ENCODE measurements at places on chromosomes 12 and 14.

GRCh38 chr12:63888908-63889635, 44.6 kb downstream of the SRGAP1 start:
- no peak for DNase-seq

DNA sequence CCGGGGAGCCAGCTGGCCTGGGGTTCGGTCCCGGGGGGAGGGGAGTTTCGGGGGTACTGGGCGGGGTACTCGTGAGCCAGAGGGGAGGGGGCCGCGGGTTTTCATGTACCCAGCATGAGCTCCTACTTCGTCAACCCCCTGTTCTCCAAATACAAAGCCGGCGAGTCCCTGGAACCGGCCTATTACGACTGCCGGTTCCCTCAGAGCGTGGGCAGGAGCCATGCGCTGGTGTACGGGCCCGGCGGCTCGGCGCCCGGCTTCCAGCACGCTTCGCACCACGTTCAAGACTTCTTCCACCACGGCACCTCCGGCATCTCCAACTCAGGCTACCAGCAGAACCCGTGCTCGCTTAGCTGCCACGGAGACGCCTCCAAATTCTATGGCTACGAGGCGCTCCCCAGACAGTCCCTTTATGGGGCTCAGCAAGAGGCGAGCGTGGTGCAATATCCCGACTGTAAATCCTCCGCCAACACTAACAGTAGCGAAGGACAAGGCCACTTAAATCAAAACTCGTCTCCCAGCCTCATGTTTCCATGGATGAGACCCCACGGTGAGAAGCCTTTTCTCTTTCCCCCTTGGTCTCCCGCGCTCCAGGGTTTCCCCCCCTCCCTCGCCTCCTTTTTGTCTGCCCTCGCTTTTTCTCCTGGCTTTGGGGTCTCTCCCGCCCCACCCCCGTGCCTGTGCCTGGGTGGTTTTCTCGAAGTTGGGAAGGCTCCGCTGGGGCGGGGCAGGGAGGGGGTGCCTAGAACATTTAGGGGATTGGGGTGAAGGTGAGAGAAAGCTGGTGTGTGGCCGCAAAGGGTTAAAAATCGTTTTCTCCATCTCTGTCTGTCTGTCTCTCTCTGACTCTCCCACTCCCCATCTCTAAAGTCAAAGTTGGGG, 627 bp downstream of the HOXC8 start:
- no peak for DNase-seq

DNA sequence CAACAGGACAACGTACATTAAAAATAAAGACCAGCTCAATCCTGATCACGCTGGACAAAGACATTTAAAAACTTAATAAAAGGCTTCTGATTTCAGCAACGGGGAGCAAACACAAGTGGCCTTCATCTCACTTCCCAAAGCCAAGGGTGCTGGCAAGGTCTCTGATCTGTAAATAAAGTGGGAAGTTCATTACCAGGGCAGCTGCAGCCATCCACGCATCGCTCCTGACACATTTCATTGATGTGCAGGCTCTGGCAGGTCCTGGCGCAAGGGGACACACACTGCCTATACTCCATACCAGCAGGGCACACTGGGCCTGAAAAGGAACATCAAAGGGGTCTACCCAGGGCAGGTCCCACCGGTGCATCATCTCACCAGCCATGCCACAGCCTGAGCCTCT, 51.0 kb downstream of the VWF start:
- DNase-seq: no peak

DNA sequence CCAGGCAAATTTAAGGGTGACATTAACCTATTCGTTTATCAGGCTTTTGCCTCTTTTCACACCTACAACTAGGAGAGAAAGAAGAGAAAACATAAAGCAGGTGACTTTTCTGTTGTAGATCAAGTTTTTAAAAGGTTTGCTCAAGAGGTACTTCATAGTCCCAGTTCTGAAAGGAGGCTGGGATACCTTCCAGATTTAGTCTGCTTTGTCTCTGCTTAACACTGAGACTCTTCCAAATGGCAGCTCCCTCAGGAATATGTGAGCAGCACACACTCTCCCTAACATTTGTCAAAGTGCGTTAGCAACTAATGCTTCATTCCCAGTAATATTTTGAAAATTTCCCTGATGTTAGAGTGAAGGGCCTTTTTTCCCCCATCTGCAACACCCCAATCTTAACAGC, 133.7 kb upstream of the RASSF8 start:
- DNase-seq: no peak

- DNase-seq: no peak
Measured at GRCh38 chr12:82765971-82766705, 79.4 kb downstream of the TMTC2 start.

GRCh38 chr12:41514907-41515306, 326.8 kb downstream of the PDZRN4 start:
- DNase-seq: no peak

- DNase-seq: no peak
Measured at GRCh38 chr14:84671776-84672175, 858.2 kb upstream of the FLRT2 start.

- no peak for DNase-seq
Measured at GRCh38 chr14:72903716-72904115, 9.8 kb upstream of the DPF3 start.

DNA sequence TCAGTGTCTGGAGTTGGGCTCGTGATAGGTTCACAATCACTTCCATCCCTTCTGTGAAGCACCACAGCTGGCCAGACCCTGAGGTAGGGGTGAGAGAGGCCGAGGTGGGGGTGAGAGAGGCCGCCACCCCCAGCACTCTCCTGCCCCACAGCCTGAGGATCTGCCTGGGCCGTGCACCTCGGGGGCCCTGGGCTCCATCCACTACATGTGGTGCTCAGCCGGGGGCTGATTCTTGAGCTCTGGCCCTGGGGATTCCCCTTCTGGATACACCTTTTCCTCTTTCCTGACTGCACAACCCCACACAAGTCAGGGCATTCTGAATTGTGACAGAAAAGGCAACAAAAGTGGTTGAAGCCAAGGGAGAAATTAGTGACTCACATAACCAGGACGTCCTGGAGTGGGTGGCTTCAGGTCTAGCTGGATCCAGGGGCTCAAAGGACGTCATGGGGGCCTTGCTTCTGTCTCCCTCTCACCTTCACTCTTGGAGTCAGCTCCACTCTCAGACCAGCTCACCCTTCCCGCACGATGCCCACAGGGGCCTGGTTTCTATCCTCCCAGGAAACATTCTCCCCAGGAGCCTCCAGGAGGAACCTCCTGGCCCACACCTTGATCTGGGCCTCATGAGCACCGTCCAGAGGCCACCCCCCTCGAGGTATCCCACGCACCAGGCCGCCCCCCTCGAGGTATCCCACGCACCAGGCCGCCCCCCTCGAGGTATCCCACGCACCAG, 12.1 kb upstream of the FBRSL1 start:
- DNase-seq: no peak

DNA sequence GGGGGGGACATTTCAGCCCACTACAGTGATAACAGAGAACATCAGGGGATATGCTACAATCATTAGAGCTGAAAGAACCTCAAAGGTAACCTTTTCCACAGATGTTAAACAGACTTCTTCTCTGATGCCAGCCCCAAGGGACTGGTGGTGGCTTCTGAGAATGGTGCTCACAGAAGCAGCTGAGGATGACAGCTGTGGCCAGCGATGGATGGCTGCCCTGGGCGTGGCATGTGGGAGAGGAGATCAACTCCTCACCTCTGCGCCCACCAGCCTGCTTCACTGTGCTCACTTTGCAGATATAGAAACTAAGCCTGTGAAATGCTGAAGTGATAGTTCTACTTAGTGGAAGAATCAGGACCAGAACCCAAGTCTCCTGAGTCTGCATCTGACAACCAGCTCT, 33.0 kb downstream of the FOXN3 start:
- DNase-seq: peak; percentile 48

- DNase-seq: no peak
Measured at GRCh38 chr14:68677476-68677875, 115.4 kb downstream of the ZFP36L1 start.

GRCh38 chr14:92937051-92937937, 14.3 kb downstream of the CHGA start:
- DNase-seq: no peak

DNA sequence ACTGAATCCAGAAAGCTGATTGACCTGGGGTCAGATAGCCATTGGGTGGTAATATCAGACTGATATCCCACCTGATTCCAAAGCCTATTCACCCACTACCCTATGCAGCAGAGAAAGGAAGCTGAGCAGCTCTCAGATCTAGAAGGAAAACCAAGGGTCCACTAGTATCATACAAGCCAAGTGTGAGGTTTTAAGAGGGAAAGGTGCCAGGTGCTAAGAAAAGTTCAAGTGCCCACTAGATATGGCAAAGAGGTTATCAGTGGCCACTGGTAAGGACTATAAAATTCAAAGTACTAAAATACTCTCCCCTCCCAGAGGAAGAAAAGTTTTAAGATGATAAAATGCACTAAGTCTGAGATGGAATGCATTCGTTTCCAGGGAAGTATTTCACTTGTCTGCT, 85.6 kb downstream of the PPM1H start:
- DNase-seq: no peak

Measured in GM18507 (cell line).